ENCODE measurements at places on chromosomes 11 and 22.

DNA sequence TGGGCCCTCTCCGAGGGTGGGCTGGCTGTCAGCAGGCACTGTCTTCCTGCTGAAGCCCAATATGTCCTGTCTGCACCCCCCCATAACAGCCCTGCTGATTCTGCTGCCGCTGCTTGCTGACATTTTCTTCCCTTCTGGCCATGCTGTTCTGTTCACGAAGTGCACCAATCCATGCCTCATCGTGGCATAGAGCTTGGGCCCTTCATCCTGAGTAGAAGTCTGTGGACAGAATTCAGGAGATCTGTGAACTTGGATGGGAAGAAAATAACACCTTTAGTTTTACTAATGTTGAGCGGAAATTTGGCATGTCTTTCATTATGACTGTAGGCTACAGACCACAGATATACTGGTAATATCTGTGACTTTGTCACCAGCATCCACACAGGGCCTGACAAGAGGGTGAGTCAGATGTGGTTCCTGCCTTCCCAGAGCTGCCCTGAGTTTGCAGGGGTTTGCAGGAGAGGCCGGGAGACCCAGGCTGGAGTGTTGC is 14.1 kb upstream of the KIAA0930 start:
- DNase-seq = no peak

DNA sequence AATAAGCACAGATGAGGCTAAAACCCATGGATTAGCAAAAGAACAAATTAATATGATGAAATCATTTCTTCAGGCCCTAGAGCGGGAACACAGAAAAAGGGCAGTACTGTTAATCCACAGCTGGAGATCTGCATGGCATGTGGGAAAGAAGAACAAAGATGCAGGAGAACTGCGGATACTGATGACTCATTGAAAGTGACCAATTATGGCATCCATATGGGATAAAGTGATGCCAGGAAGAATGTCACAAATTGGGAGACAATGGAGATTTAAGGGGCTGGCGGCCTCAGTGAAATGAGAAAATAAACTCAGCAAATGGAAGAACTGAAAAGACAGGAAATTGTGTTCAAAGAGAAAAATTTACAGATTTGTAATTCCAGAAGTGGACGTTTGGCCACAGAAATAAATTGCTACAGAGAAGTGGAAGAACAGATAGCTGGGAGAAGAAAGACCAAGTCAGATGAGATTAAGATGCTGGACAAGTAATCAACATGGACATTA is 39.4 kb downstream of the SIK3 start:
- DNase-seq = no peak

DNA sequence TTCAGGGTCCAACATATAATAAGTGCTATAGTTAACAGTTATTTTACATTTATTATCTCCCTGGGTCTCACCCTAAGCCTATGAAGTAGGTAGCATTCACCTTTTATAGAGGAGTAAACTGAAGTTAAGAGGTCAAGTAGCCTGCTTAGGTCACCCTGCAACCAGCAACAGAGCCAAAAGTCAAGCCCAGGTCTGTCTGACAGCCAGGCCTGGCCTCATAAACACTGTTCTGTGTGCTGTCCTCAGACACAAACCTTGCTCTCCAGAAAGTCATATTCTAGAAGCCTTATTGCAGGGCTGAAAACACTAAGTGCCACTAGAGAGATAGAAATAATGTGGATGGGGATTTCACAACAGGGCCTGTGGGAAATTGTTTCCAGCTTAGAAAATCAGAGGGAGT is 59.3 kb downstream of the BDNF start:
- no peak for DNase-seq

DNA sequence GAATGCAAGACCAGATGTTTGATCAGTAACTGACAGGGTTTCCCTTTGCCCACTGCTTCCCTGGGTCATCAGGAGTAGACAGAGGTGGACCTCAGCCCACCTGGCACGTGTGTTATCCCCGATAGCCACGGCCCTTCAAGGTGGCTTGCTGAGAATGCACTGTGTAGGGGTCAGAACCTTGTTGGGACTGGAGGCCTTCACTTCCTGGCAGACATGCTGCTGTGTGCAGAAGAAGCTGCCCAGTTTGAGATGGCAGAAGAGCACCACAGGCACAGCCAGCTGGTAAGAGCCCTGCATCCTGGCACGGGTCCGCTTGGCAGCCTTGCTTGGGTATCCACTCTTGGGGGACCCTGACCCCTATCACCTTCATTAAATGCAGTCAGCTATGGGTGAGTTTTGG is 81.8 kb downstream of the SFI1 start:
- peak; percentile 75 for DNase-seq

- DNase-seq = no peak
These were observed 13.2 kb upstream of the AMPD3 start for GRCh38 chr11:10441652-10442503.

GRCh38 chr22:45574069-45574703 is 71.5 kb downstream of the FBLN1 start:
- DNase-seq = no peak

DNA sequence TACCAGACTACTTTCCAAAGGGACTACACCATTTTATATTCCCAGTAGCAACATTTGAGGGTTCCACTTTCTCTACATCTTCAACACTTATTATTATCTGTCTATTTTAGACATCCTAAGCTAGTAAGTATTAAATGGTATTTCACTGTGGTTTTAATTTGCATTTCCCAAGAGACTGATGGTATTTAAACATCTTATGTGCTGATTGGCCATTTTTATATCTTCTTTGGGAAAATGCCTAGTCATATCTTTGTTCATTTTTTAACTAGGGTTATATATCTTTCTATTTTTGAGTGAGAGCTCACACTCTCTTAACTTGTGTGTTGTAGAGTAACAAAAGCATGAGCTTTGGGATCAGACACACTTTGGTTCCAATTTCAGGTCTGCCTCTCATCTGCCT is 73.7 kb downstream of the PRCP start:
- no peak for DNase-seq

DNA sequence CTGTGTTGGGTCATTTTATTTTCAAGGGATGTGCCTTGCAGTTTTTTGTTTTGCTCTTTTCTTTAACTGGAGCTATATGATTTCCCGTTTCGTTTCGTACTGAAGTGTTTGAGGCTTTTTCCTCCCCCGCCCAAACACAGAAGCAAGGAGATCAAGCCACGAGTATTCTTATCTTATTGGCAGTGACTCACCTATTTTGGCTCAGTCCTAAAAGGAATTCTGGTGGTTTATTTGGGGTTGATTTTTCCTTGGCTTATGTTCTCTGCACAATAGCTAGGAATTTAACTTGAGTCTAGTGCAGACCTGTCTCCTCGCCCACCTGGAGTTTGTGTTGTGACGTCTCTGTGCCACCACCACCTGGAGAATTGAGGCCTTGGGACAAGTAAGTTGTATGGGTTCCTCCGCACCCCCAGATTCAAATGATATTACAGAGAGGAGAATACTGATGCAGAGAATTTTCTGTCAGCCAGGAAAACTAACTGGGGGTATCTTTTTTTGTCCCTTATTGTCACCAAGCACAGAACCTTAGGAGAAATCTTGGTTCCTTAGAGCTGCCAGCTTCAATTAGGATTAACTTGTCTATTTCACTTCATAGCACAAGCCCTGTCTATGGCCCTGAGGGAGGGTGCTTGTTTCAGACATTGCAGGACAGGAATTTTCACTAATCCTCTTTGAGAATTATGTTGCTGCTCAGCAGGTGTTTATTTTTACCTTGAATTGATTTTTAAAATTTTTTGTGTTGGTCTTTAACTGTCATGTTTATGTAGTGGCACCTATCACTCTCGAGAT is 90.4 kb upstream of the BIRC3 start:
- DNase-seq = peak; percentile 23

- DNase-seq = peak; percentile 58
These were observed 61.7 kb downstream of the PARVB start for GRCh38 chr22:44085743-44086270.

- peak; percentile 61 for DNase-seq
These were observed 104.8 kb downstream of the NECTIN1 start for GRCh38 chr11:119624102-119624615.

GRCh38 chr22:29737251-29738117 is 17.7 kb downstream of the CABP7 start:
- DNase-seq = no peak

DNA sequence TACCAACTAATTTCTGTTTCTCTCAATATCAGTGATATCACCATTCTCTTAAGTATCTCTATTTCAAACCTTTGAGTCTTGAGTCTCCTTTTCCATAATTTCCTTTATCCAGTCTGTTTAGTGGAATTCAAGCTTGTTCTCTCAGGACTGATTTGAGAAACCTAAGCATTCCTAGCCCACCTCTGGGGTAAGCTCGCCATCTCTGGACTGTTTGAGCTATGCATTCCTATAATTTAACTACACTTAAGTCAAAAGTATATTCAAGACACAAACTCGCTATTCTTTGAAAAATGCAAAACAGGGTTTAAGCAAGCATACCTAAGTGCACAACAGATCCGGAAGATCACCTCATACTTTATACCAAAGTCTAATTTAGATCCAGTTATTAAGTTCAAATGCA is 2.1 kb upstream of the DLAT start:
- DNase-seq = no peak

DNA sequence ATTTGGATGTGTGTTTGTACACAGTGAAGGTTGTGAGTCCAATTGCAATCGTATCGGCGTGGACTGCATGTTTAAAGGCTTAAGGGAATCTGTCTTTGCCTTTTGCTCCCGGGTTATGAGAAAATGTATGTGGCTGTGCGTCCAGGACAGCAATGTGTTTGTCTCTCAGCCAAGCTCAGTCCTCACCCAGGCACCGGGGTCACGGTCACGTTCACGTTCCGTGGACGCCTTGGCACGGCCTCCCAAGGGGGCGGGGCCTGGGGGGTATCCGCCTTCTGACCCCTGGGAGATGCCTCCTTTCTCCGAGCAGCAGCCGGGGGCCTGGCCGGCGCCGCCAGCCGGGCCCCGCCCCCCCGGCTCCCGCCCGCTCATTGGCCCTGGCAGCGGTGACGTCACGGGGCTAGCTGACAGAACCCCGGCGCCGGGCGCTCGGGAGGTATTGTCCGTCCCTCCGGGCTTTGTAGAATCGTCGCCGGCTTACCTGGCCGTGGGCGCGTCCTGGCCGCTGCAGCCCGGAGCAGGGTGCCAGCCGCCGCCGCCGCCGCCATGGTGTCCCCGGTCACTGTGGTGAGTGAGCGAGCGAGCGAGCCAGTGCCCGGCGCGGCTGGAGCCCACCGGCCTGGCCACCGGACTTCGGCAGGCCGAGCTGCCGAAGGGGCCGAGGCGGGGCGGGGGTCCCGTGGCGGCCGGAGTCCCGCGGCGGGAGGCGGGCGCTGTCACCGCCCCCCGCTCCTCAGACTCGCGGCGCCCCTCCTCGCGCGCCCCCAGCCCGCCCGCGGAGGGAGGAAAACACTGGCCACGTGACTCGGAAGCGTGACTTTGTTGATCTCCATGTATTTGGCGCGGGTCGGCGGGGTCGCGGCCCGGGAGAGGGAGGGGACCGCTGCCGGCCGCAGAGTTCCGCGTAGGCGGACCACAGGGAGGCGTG is at the start of gene TMEM86A:
Gene TMEM86A (plus strand): TSS at position 439 of the 928 bp plus-strand sequence. CDS start 108 bp downstream, at position 547.
- peak; percentile 92 for DNase-seq

DNA sequence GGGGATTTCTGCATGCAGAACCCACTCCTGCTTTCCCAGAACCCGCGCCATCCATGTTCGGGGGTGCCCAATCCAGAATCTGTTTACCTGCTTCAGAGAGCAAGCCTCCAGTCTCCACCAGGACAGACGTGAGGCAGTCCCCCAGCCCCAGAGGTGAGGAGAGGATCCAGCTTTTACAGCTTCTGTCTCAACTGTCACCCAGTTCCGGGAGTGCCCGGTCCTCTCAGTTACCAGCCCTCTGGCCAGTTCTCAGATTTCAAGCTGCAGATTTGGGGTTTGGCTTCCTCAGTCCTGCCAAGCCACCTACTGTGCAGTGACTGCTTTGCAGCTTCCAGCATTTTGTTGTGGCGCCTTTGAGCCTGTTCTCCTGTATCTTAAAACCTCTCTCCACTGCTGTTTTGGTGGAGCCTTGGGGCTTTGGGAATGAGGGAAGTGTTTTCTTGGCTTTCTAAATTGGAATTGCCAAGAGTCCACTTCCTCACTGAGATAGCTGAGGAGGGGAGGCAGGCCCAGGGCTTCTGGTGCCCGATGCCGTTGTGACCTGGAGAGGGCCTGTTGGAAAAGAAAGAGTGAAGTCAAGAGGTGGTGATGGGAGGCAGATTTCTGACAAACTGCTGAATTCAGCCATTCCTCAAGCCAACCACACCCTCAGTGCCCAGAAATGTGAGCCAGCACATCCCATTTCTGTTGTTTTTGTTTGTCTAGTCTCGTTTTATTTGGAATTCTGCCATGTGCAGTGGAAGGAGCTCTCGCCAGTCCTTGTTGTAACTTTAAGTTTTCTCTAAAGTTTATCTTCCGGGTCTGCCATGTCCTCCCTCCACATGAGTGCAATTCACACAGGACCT is 513.4 kb downstream of the TBC1D22A start:
- DNase-seq = no peak

DNA sequence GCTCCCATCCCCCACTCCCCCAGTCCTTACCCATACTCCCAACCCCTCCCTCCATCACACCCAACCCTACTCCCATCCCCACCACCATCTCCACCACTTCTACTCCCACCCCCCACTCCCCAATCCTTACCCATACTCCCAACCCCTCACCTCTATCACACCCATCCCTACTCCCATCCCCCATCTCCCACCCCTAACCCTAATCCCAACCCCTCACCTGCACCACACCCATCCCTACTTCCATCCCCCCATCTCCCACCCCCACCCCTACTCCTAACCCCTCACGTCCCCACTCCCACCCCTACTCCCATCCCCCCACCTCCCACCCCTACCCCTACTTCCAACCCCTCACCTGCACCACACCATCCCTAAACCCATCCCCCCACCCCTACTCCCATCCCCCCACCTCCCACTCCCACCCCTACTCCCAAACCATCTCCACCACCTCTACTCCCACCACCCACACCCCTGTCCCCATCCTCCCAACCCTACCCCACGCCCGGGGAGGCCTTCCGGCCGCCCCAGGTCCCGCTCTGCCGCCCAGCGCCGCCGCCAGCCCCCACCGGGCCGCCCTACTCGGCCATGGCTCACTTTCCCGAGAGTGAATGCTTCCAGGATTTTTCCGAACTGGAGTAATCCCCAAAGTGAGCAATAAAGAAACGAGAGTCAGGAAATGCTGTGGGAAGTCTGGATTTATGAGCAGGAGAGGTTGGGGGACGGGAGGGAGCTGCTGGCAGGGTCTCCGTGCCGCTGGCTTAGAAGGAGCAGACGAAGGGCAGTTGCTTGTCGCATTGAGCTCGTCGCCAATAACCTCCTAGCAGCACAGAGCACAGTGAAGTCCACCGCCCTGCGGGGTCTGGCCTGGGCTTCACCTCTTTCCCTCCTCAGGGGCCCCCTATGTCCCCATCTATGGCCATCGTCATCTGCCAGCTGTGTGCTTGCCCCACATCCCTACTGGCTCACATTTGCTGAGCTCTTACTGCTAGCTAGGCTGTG is 4.6 kb downstream of the PRG3 start:
- no peak for DNase-seq

GRCh38 chr22:48146426-48146825 is 1384.0 kb downstream of the TBC1D22A start:
- DNase-seq = no peak

- no peak for DNase-seq
These were observed 32.5 kb upstream of the SMTN start for GRCh38 chr22:31048570-31048969.
